ENCODE measurements at places on chromosomes 5 and 9. TPM values are rescaled to one million over a fixed set of nuclear protein-coding genes. Genes with fewer than 3 reads are reported as not detected.

The SLC36A2 gene
- total RNA-seq: 15.0 TPM

The LCNL1 gene
- 0.10 TPM for total RNA-seq

The PCA3 gene
- not detected for total RNA-seq

The LVRN gene
- total RNA-seq: 2.2 TPM

The BARX1 gene
- not detected for total RNA-seq

The ANKRD34B gene
- total RNA-seq: not detected

The PLCXD3 gene
- 0.49 TPM for total RNA-seq

The SPATA31E1 gene
- not detected for total RNA-seq

The KCNMB1 gene
- total RNA-seq: 0.07 TPM

The FCHSD1 gene
- 0.33 TPM for total RNA-seq

The PCDHGB5 gene
- 4.2 TPM for total RNA-seq

The PFN3 gene
- total RNA-seq: not detected

The WDR38 gene
- not detected for total RNA-seq

The FCN2 gene
- total RNA-seq: not detected

- DNase-seq: no peak
Measured at GRCh38 chr5:111670826-111671492, 86.0 kb downstream of the NREP start.

GRCh38 chr5:66306105-66306843 lies 162.2 kb downstream of the SREK1 start:
- peak; percentile 24 for DNase-seq

GRCh38 chr5:140267559-140268018 lies 35.3 kb downstream of the PFDN1 start:
- no peak for DNase-seq

- DNase-seq: no peak
Measured at GRCh38 chr9:73537561-73537960, 385.9 kb downstream of the ANXA1 start.

DNA sequence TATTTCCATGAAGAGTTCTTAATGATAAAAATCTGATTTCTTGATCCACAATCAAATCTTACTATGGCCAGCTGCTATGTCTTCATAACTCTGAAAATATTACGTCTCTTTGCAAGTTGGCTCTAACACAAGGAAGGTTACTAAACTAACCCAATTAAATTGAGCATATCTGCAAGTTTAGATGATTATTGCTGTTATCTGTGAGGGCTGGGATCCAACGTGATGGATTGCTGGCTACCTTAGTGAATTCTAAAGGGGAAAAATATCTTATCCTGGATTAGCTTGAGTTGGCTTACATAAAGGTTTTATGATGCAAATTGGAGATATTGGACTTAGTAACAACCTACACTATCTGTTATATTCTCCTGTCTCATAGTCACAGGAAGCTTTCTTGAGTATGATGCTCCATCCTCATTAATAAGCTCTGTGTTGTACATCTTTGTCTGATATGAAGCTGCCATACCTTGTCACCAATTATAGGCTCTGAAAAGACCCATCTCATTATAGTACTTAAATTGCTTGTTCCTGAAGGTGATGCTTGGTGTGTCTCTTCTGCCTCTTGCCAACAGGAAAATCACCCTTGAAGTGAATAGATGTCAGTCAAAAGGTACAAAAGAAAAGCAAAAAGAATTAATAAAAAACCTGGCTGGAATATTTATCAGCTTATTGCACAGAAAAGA lies 733.0 kb upstream of the MEF2C start:
- DNase-seq: no peak

- DNase-seq: no peak
Measured at GRCh38 chr5:171158581-171158980, 150.5 kb upstream of the TLX3 start.

DNA sequence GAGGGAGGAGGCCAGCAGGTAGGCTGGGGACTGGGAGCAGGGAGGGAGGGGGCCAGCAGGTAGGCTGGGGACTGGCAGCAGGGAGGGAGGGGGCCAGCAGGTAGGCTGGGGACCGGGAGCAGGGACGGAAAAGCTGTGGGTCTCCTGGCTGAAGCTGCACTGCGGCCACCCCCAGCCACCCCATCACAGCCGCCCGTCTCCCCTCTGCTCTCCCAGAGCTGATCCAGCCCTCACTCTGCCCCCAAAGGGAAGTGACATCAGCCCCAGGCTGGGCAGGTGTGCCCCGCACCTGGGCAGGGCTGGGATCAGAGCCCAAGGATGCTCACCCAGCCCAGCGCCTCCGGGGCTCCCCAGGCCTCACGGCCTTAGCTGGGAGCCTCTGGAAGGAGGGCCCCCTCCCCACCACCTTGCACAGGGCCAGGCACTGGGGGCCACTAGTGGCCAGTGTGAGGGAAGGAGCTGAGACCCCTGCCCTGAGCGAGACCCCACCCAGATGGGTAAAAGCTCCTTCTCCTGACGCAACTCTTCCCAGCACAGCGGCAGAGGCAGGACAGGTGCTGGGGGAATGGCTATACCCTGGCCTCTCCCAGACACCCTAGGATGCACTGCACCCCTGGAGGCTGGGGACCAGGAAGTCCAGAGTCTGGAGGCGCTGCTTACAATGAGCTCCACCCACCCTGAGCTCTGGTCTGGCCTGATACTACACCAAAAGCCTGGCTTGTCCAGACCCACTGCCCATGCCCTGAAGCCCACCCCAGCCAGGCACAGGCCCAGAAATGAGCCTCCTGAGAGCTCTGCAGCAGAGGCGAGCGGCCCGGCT lies 11.6 kb downstream of the AGPAT2 start:
- DNase-seq: no peak

- no peak for DNase-seq
Measured at GRCh38 chr9:113892861-113893491, 16.9 kb downstream of the ZNF618 start.

DNA sequence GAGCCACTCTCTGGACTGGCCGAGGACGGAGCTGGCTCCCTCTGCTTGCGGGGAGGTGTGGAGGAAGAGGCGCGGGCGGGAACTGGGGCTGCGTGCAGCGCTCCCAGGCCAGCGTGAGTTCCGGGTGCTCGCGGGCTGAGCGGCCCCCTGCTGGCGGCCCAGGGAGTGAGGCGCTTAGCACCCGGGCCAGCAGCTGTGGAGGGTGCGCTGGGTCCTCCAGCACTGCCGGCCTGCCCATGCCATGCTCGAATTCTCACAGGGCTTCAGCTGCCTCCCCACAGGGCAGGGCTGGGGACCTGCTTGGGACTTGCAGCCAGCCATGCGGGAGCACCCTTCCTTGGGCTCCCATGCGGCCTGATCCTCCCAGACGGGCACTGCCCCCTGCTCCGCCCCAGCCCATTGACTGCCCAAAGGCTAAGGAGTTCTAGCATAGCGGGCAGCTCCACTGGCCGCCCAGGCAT lies 416.9 kb downstream of the MRPS30 start:
- DNase-seq: no peak

DNA sequence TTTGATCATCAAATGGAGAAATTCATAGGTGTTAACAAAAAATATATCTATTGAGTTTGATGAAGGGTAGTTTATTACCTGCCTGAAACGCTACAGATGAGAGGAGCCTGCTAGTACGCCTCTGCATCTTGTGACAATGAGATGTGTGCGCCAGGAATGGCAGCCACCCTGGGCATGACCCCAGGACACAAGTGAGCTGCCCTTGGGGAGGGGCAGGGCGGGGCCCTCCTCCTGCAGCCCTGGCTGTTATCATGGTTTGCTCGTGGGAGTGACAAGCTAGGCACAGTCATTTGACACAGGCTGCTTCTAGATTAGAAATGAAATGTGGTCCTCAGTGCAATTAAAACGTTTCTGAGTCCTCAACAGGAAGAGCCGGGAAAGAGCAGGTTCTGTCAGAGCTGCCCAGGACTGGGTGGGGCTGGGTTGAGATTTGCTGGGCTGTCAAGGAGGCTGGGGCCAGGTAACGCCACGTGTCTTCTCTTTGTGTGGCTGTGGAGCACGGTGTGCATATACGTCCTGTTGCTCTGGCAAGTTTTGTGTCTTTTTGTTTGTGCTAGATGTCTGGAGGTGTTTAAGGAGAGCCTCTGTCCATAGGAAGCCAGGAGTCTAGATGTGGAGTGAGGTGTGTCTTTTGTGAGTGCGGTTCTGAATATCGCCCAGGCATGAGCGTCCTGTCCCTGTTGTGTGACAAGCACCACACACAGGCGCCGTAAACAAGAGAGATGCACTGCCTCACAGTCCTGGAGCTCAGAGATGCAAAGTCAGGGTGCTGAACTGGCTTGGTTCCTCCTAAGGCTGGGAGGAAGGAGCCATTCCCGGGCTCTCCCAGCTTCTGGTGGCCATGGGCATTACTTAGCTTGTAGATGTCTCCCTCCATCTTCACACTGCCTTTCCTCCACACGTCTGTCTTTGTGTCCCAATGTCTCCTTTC lies 129.0 kb upstream of the IRX4 start:
- no peak for DNase-seq

GRCh38 chr5:6455571-6456200 lies 7.0 kb downstream of the UBE2QL1 start:
- DNase-seq: peak; percentile 77

GRCh38 chr5:148967783-148968182 lies 95.1 kb downstream of the SH3TC2 start:
- DNase-seq: peak; percentile 56

DNA sequence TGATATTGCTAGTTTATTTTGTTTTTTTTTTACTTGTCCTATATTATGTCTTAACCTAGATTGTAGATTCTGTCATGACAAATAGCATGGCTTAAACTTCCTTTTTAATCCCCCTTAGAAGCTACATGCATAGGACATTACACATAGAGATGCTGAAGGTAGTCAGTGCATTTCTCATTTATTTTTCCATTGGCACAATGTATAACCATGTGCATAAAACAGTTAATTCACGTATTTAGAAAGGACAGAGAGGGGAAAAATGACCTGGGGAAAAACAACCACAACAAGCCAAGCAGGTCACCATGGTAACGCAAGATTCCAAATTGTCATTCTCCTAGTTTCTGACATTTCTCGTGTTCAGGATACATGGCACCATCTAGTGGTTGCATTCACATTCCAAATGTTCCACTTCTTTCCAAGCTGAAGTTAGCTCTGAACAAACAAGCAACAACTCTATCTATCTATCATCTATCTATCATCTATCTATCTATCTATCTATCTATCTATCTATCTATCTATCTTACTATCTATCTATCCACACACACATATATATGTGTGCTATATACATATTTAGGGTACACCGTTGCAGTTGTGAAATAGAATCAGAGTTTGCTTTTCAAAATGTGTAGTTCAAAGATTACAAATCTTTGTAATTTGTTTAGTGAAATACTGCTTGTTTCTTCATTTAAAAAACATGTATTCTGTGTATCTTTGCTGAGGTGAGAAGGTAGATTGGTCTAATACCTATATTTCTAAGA lies 487.2 kb upstream of the ST8SIA4 start:
- DNase-seq: no peak

DNA sequence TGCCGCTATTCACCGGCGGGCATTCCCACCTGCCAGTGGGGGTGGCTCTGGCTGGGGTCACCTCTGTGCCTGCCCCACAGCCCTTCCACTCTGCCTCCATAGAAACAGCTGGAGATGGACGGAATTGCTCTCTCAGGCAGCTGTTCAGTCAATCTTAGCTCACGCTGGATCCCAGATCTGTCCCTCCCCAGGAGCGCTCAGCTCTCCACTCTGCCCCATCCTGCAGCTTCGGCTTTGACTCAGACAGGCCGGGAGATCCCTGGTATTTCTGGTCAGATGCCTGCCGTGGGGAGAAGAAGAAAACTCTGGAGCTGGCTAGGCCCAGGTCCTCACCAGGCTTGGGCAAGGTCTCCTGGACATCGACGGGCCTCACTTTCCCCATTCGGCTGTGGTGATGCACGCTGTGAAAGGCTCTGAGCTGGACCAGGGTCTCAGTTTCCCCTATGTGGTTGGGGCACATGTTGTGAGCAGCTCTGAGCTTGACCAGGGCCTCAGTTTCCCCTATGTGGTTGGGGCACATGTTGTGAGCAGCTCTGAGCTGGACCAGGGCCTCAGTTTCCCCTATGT lies 7.6 kb upstream of the SLC9A3 start:
- DNase-seq: no peak

GRCh38 chr5:6470672-6471071 lies 22.0 kb downstream of the UBE2QL1 start:
- DNase-seq: no peak

DNA sequence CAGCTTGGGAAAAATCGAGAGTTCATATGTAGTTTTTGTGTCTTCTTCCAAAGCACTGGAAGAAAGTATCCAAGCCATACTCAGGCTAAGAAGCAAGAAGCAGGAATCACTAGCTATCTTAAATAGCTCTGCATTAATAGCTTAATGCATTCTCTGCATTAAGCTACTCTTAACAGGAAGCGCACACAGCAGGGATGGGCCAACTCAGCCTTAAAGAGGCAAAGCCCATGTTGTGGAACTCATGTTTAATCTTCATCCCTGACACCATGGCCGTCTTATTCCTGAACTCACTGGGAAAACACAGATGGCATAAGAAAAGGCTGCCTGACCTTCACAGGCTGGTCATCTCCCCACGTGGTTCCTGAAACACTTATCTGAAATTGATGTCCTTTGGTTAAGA lies 18.7 kb upstream of the ICE1 start:
- no peak for DNase-seq

- peak; percentile 96 for DNase-seq
Measured at GRCh38 chr9:121598167-121598964, 53.1 kb upstream of the DAB2IP start.

- DNase-seq: no peak
Measured at GRCh38 chr9:15158064-15158463, 149.0 kb downstream of the TTC39B start.

DNA sequence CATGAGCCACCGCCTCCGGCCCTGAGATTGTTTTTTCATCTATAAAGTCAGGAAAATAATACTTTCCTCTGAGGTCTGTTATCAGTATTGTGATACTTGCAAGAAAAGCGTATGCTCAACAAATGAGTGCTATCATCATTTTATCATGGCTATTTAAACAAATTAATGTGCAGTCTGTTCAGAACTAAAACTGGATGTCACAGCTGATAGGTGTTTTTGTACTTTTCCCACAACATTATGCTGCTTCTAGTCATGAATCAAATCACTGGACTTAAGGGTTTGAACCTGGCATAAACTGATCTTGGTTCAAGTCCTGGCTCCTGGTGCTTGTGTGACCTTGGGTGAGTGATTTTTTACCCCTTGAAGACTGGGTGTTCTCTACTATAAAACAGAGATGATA lies 21.4 kb upstream of the PHF19 start:
- DNase-seq: no peak

- DNase-seq: no peak
Measured at GRCh38 chr5:68217047-68217355, 1.4 kb downstream of the PIK3R1 start.

Measured in gastrocnemius medialis (tissue), 4 donors.